ENCODE measurements at places on chromosomes 2 and 18. TPM values are rescaled to one million over a fixed set of nuclear protein-coding genes. Genes with fewer than 3 reads are reported as not detected.

The SERPINB7 gene
- total RNA-seq: 3.4 TPM

The ACTR1B gene
- 113 TPM for total RNA-seq

The SERPINB4 gene
- not detected for total RNA-seq

The DCDC2C gene
- not detected for total RNA-seq

The IL1F10 gene
- not detected for total RNA-seq

The CCDC148 gene
- 7.2 TPM for total RNA-seq

The TMEFF2 gene
- total RNA-seq: not detected

The TEX44 gene
- not detected for total RNA-seq

The OR6B2 gene
- total RNA-seq: not detected

The SERPINB10 gene
- not detected for total RNA-seq

The KLF7 gene
- 5.5 TPM for total RNA-seq

The AP1S3 gene
- 43.9 TPM for total RNA-seq

The DSEL gene
- total RNA-seq: 1.3 TPM

The PXDN gene
- total RNA-seq: 131 TPM

- DNase-seq: no peak
Measured at GRCh38 chr2:201269764-201270163, 9.4 kb downstream of the CASP8 start.

GRCh38 chr2:240505910-240506309 is 51.9 kb downstream of the ANKMY1 start:
- DNase-seq: no peak

DNA sequence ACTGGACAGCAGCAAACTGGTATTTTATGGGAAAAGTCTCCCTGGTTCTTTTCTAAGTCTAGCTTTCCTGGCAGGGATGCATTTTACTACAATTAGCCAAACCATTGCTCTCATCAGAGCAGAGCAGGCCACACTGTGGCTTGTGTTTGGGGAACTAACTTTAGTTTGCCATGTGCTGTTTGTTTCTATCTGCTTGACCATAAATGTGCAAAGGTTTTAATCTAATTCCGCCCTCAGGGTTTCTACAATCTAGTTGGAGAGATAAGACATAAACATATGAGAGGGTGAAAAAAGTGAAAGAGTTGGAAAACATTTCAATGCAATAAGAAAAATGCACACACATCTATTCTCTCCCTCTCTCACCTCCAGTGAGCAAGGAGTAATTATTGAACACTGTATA is 86.9 kb upstream of the MAPK4 start:
- DNase-seq: no peak

- no peak for DNase-seq
Measured at GRCh38 chr18:21073180-21073579, 38.4 kb downstream of the ROCK1 start.

GRCh38 chr18:58110398-58110797 is 66.4 kb downstream of the NEDD4L start:
- no peak for DNase-seq

- peak; percentile 13 for DNase-seq
Measured at GRCh38 chr18:26307161-26307773, 81.0 kb downstream of the TAF4B start.

GRCh38 chr2:146189541-146189940 is 1655.3 kb upstream of the ACVR2A start:
- DNase-seq: no peak

DNA sequence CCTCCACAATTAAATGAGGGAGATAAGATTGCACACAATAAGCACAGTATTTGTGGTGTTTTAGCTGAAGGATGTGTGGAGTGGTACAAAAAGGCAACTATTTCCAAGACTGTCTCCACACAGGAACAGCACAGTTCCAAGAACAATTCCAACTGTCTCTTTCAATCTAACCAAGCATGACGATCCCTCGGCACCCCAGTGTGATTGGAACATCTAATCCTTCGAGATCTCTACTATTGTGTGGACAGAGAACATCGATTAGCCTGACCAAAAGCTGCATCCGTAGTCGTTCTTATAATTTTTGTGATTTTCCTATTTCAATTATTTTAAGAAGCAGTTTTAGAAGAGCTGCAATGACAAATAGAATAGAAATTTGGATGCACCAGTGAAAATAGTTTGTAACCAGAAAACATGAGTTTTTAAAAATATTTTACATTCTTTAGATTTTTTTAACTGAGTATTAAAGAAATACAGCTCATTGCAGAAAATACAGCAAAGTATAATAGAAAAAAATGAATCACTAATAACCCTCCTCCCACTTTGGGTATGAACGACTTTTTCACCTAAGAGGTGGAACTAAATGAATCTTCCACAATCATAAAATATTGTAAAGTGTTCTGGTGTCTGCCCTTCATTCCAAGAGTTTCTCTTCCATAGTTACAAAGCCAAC is 76.4 kb upstream of the CABLES1 start:
- no peak for DNase-seq

DNA sequence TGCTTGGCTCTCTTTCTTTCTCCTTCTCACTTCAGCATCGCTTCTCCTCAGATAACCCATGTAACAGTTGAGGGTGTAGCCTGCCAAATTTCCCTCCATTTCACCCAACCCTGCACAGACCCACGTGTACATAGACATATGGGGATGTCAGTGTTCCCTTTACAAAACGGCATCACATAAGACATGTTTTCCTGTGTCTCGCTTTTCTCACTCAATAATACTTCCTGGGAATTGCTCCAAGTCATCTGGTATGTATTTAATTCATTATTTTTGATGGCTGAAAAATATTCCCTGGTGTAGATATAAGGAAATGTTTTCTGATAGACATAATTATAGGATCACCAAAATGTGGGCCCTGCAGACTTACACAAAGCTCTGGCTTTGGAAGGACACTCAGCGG is 176.8 kb downstream of the LOXHD1 start:
- DNase-seq: no peak

DNA sequence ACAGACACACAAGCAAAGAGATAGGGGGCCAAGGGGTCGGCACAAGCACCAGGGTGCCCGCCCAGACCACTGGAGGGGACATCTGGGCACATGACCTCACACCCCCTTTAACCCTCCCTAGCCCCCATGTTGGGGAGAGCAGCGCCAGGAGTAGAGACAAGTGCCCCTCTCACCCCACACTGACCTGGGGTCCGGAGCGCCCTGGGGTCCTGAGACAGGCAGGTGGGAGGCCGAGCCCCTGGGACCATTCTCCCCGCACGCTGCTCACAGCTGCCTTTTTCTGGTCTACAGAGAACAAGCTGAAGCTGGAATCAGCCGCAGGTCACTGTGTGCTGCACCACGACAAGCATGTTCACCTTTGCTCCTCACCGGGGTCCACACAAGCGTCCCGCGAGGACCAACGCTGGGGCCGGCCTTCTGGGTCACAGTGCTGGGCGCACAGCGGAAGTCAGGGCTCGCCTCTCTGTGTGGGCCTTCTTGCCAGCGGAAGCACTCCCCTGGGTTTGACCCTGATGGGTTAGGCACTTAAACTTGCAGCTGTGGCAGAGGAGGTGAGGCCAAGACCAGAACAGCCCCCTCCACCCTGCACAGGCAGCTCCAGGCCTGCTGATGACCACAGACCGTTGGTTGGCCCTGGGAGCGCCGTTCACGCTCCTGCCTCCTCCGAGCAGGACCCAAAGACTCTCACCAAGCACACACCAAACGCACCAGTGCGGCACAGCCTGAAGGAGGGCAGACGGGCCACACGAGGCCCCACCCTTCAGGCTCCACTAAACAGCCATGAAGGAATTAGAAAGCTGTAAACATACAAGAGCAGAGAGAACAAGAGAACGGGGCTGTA is 275.3 kb downstream of the EIPR1 start:
- no peak for DNase-seq

DNA sequence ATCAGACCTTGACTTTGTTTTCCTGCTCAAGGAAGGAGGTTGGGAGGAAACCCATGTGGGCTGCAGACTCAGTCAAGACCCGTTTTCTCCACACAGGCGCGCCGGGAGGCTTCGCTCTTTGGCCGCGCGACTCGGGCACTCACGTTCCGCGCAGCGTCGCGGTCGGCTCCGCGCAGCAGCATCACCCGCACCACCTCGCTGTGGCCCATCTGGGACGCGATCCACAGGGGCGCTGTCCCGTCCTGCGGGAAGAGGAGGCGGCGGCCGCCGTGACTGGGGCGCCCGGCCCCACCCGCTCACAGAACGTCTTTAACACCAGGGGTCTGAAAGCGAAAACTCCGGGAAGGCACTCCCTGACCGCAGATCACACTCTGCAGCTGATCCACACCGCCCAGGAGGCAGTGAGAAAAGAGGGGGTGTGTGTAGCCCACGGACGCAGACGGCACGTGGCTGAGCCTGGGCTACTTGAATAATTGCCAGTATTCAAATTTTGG is 33.1 kb upstream of the NPC1 start:
- no peak for DNase-seq

DNA sequence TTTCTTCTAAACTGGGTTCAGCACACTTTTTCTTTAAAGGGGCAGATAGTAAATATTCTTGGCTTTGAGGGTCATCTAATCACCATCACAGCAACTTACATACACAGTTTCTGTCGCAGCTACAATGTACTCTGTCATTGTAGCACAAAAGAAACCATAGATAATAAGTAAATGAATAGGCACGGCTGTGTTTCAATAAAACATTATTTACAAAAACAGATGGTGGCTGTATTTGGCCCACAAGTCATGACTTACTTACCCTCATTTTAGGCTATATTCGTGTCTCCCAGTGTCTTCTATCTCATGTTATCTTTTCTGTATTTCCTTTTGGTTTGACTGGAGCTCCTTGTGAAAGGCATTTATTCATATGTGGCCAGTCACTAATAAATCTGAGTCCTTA is 168.3 kb downstream of the MAP2 start:
- DNase-seq: no peak

DNA sequence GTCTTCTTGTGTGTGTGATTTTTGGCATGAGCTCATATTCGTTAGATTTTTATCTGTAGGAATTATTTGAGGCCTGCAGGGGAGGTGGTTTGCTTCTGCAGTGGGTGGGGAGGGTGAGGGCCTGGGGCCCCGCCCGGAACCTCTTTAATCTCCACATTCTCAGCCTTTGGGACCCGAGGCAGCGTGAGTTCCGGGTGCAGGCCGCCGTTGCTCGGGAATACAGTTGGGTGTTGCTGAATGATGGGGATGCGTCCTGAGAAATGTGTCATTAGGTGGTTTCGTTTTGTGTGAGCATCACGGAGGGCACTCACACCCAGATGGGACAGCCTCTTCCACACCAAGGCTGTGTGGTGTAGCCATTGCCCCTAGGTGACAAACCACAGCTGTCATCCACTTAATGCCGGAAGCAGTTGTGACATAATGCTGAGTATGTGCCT is 13.7 kb upstream of the GAL3ST2 start:
- no peak for DNase-seq

DNA sequence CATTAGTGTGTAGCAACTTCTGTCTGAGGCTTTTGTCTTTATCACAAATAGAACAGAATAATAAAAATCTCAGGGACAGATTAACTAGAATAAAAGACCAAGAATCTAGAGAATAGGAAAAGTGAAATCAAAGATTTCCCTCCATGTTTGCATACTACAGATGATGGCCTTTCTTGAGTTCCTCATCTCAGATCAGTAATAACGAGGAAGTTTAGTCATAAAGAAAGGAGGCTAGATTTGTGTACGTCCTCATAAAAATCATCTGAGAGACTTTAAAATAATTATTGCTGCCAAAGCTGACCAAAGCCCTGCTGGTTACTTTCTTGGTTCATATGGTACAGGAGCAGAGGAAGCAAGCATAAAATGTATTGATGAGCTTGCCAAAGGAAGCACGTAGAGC is 117.3 kb downstream of the MIB1 start:
- no peak for DNase-seq

- DNase-seq: no peak
Measured at GRCh38 chr2:44952143-44952805, 10.8 kb downstream of the SIX3 start.

GRCh38 chr2:112195167-112195766 is 57.1 kb downstream of the FBLN7 start:
- DNase-seq: no peak

- no peak for DNase-seq
Measured at GRCh38 chr2:26086779-26087178, 52.9 kb downstream of the RAB10 start.
